ENCODE measurements at places on chromosomes 6 and 20. TPM values are rescaled to one million over a fixed set of nuclear protein-coding genes. Genes with fewer than 3 reads are reported as not detected.

DNA sequence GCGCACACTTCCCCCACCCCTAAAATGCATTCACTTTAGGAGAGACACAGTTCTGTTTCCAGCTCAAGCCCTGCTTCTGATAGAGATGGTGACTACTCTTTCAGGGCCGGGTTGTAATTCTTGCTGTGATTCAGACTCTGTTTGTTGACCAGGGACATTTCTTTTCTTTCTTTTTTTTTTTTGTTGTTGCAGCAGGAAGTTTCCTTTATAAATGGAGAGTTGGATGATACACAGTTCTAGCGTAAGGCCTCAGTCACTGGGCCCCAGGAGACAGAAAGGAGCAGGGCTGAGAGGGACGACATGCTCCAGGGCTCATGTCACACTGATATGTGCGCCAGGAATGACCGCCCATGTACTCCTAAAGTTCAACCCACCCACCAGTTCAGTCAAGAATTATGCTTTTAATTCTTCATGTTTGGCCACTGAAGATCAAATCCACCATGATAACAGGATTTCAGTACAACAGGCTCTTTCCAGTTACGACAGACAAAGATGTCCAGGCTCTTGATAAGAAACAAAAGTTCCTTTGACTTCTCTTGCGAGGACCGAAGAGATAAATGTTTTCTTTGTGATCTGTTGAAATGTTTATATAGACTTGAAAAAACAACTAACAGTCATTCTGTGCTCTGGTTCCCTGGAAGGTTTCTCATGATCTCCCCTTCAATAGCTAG, 142.5 kb downstream of the CD164 start:
- no peak for ATAC-seq

GRCh38 chr20:60200305-60200918, 242.2 kb downstream of the CDH26 start:
- ATAC-seq = no peak

GRCh38 chr6:89689732-89690131, 51.2 kb upstream of the LYRM2 start:
- ATAC-seq = no peak

DNA sequence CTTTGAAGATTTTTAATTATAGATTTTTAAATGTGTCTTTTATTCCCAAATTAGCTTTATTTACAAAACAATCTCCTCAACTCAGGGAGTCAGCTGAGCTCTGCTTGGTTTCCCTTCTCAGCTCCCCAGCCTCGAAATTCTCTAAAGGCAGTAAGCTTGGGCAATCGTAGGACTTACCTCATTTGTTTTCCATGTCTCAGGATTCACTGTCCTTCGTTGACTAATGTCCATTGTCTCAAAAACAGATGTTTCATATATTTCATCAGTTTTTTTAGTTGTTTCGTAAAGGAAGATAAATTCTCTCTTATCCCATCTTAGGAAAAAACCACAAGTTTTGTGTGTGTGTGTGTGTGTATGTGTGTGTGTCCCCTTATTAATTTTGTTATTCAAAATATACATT, 102.2 kb upstream of the ADGRF1 start:
- ATAC-seq = no peak

- no peak for ATAC-seq
Measured at GRCh38 chr6:23705697-23706096, 420.3 kb upstream of the NRSN1 start.

DNA sequence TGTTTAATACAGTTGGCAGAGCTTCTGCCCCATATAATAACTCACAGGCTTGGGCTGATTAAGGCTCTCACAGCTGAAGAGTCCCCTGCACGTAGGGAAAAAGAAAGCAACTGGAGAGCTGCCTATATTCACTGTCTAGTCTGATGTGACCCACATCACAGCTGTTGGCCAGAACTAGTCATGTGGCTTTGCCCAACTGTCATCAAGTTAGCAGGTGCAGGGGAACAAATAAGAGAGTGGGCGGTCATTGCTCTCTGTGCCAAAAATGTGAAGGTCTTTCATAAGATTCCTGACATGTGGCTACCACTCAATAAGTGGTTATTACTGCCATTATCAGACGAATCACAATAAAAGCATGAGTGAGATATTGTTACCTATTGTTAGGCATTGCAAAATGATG, 665.2 kb downstream of the DOK5 start:
- ATAC-seq = no peak

DNA sequence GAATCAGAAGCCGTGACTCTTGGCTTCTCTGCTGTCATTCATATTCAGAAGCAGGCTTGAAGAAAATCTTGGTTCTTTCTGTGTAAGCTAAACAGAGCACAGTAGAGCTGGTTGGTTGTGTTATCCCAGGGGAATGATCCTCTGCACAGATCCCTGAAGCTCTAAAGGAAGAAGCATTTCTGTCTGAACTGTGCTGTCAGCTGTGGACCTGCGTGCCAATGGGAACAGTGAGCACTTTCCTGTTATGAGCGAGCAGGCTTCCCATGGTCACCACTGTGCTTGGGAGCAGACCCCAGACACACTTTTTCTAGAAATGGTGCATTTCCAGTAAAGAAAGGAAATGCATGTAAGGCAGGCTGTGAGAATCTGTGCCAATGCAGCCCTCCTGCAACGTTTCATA, 490.2 kb downstream of the EPM2A start:
- no peak for ATAC-seq

DNA sequence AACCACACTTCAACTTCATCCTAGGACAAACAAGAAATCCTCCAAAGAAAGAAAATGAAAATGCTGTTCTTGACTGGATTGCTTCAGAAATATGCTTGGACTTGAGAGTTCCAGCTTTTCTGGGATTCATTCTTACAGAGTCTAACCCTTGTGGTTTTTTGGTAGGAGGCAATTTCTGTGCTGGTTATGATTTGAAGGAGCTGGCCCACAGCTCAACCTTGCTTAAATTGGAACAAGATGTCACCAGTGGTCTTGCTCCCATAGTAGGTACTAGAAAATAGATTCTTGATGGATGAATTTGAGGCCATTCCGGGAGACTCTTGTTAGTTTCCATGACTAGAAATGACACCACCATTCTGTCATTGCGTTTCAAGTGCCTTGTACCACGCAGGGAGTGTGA, 54.3 kb upstream of the BMP6 start:
- ATAC-seq = no peak

GRCh38 chr6:6283746-6284145, 36.7 kb downstream of the F13A1 start:
- no peak for ATAC-seq

DNA sequence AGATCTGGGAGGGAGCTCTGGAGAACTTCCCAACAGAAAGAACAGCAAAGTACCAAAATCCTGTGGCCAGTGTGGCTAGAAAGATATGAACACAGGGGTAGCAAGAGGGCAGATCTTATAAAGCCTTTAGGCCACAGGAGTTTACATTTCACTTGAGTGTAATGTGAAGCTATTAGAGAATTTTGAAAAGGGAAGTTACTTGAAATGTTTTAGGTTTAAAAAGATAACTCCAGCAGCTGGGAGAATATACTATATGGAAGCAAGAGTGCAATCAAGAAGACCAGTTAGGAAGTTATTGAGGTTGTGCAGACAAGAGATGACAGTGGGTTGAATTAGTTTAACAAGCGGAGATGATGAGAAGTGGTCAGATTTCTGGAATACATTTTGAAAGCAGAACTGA, 7.9 kb downstream of the SUPT3H start:
- no peak for ATAC-seq

DNA sequence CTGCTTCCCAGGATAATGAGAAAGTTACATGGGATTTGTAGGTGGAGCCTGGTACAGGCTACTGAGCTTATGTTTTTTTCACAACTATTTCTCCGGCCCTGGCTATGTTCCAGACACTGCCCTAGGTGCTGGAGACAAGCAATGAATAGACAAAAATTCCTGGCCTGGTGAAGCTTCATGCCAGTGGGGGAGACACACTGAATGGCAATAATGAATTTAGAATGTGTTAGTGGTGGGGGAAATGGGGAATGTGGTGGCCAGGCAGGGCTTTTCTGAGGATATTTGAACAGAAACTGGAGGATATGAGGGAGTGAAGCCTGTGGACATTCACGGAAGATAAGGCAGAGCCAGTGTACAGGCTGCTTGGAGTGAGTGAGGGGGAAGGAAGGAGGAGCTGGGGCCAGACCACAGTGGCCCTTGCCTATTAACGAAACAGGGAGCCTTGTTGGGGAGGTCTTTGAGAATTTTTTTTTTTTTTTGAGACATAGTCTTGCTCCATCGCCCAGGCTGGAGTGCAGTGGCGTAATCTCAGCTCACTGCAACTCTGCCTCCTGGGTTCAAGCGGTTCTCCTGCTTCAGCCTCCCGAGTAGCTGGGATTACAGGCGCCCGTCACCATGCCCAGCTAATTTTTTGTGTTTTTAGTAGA, 6.6 kb downstream of the FOXS1 start:
- ATAC-seq = no peak

- ATAC-seq = no peak
Measured at GRCh38 chr6:12200761-12201160, 89.4 kb upstream of the EDN1 start.

DNA sequence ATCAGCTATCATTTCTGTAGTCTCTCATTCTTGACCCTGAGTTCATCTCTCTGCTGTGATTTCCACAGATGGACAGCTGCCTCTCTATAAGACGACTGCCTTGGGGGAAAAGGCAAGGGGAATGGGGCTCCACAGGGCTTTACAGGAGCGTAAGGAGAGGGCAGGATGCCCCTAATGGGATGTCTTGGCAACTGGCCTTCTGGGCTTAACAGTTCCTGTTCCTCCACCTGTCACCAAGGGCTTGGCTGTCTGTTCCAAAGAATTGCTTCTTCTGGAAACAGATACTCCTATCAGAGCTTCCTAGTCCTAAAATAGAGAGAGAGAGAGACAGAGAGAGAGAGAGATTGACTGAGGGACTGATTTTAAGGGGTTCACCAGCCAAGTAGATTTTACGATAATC, 181.9 kb downstream of the TMEM200A start:
- ATAC-seq = no peak

GRCh38 chr20:38113401-38114325, 51.4 kb downstream of the TGM2 start:
- no peak for ATAC-seq

DNA sequence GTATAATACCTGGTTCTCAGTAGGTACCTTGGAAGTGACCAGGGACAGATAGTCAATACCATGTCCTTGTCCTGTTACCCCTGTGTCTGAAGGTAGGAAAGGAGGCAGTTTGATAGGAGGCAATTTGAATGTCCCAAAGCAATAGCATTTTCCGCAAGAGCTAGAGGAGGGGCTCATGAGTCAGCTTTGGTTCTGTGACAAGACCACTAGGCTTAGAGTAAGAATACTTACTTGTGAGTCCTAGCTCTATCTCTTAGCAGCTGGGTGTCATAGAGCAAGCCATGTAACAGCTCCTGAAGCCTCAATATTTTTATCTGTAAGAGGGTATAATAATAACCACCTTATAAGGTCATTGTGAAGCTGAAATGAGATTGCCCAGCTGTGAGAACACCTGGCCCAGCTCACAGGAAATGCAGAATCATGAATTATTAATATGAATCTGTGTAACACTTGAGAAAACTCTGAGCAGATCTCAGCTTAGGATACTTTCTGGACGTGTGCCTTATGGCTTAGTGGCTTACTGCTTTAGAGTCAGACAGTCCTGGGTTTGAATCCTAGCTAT, 58.6 kb downstream of the DAAM2 start:
- no peak for ATAC-seq

GRCh38 chr6:95352064-95352795, 225.1 kb upstream of the MANEA start:
- ATAC-seq = no peak

GRCh38 chr20:4763261-4763660, 41.6 kb downstream of the PRND start:
- no peak for ATAC-seq

- peak; percentile 94 for ATAC-seq
Measured at GRCh38 chr6:3990692-3991491, 88.0 kb downstream of the FAM217A start.

- no peak for ATAC-seq
Measured at GRCh38 chr6:157679605-157680580, 143.2 kb upstream of the SNX9 start.

- ATAC-seq = peak; percentile 47
Measured at GRCh38 chr20:8721098-8721497, 347.8 kb upstream of the PLCB4 start.

- ATAC-seq = no peak
Measured at GRCh38 chr6:110550353-110550752, 73.9 kb upstream of the SLC22A16 start.

DNA sequence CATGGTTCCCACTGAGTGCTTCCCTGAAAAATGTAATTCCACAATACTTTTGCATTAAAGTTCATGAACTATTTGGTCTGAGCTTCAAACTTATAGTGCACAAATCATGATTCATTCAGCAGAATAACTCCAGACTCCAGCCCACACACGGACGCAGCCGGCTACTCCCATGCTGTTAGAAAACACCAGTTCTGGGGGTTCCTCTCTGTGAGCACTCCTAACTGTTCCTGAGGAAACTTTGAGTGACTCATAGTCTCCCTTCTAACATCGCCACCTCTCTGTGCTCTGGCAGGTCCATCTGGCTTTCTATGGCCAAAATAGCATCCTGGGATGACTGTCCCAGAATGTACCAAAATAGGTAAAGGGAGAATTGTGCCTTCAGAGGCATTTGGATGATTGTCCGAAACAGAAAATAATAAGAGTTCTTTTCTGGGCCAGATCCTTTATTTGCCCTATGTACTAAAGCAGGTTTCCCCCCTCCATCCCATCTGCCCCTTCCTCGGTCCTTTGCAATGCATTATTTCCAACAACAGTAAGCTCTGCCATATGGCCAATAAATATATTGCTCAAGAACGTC, 32.3 kb upstream of the LY86 start:
- ATAC-seq = peak; percentile 8

DNA sequence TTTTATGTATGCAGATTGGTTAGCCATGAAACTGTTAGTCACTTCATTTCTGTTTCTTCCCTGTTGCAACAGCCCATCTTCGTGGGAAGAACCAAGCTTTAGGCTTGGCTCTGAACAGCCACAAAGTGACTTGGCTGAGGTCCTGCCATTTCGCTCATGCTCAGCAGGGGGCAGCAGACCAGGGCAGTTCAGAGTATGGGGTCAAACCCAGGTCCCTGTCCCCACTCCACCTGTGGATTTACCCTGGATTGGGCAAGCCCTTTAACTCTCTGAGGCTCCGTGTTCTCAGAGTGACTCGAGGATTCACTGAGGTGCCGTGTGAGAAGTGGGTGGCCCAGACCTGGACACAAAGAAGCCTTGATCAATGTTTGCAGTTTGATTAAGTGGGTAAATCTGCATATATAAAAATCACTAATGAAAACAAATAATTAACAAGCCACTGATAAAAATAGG, 19.8 kb upstream of the MAP1LC3A start:
- peak; percentile 70 for ATAC-seq

Gene ZNF334
- 2.0 TPM for total RNA-seq

Gene TRIM15
- not detected for total RNA-seq

Gene TMEM244
- total RNA-seq = not detected

Gene FAXC
- 1.6 TPM for total RNA-seq

Gene DEFB132
- not detected for total RNA-seq

Gene C6orf118
- total RNA-seq = not detected

Gene LRRN4
- not detected for total RNA-seq

Gene OPRM1
- total RNA-seq = not detected

Gene PCMTD2
- 26.0 TPM for total RNA-seq

Gene CRISP2
- not detected for total RNA-seq

Gene ADTRP
- total RNA-seq = 0.72 TPM

Gene PNPLA1
- total RNA-seq = 0.20 TPM

Gene HCRTR2
- total RNA-seq = not detected

Gene KIF13A
- 16.5 TPM for total RNA-seq

All from esophagus mucosa (tissue), 1 donor.